ENCODE measurements at places on chromosomes 2 and 18.

DNA sequence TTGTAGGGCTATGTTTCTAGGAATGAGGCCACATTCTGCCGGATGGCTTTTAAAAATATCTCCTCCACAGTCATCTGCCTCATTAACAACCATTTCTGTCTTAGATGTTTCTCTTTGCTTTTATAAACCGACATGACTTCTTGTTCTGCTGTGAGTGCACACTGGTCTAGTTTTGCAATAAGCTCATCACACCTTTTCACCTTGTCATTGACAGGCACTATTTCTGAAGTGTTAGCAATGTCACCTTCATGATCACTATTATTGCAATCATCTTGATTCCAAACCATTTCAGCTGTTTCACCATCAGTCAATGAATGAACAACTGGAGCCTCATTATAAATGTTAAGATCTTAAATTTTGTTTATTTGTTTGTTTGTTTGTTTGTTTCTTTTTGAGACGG, 523.7 kb upstream of the DSEL start:
- DNase-seq, result no peak

- peak; percentile 43 for DNase-seq
Observed at GRCh38 chr2:71455741-71456569, 2.6 kb downstream of the DYSF start.

GRCh38 chr18:35142275-35142615, 98.6 kb upstream of the ZNF397 start:
- DNase-seq, result no peak

DNA sequence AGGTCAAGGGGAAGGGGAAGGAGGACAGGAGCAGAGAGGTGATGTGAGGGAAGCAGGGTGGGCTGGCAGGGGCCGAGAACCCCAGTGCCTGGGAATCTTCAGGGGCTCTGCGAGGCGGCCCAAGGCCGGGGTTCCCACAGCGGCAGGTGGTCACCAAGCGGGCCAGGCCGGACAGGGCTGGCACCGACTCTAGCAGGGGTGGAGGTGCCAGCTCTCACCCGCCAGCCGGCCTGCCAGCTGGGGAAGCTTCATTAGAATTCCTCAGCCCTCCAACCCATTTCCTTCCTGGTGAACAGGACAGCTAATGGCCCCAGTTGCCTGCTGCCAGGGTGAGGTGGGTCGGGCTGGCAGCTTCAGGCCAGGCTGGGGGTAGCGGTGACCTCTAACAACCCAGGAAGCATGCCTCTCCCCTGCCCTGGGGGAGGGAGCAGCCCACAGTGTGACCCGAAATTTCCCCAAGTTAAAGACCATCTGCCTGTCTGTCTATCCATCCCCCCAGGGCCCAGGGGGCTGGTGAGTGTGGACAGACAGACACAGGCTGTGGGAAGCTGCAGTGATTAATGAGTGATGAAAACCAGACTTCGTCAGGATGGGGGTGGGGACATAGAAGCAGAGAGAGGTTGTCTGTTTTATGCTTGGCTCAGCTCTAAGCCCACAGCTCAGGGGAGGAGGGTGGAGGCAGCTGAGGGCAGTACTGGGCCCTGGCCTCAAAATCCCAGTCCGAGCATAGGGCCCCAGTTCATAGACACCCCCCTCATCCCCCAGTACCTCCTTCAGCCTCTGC, 144.1 kb downstream of the ZFP36L2 start:
- DNase-seq, result no peak

DNA sequence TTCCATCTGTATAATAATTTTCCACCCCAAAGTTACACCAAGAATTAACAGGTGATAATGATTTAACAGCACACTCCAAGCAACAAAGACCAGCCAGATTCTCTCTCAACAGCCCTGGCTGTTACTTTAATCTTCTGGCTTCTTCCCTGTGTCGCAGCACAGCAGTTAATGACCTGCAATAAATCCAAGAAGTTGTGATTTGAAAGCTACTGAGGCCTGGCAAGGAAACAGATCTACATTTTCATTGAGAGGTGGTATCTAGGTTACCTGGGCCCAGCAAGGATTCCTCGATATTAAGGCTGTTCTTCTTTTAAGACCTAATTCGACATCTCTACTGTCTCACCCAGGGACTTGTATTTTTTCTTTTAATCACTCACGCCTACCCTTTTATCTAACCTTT, 433.8 kb downstream of the NBAS start:
- DNase-seq, result no peak

DNA sequence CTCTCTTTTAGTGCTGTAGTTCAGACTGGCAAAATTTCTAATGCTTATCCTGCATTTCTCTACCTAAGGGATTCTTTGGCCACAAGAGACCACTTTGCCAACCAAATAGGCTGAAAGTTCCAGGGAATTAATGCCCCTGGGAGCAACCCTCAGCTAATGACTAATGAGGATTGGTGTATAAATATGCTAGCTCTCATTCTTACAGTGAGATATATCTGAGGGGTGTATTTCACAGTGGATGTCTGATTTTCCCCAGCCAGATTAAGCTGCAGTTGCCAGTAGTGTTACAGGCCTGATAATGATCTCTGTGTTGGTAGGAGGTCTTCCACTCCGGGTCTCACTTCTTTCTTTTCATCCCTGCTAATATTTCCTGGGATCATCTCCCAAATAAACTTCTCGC, 90.4 kb downstream of the GULP1 start:
- no peak for DNase-seq

DNA sequence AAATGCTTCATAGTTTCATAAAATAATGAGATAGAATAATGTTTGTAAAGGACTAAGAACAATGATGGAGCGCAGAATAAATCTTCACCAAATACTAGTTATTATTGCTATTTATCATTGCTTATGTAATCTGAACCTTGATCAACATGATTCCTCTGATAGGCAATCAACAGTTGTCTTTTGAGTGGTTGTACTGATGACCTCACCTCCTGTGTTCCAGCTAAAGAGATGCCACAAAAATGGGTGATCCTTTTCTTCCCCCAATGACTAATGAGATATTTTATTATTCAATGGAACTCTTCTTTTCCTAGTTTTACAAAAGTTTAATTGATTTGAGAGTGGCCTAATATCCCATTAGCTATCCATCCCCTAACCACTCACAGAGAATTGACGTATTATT, 784.0 kb upstream of the FSHR start:
- DNase-seq, result no peak
